ENCODE measurements at places on chromosomes 12 and 14.

GRCh38 chr14:103273145-103273744, 60.8 kb upstream of the EIF5 start:
- DNase-seq = no peak

- DNase-seq = no peak
Measured at GRCh38 chr14:59852350-59852749, 18.2 kb downstream of the RTN1 start.

DNA sequence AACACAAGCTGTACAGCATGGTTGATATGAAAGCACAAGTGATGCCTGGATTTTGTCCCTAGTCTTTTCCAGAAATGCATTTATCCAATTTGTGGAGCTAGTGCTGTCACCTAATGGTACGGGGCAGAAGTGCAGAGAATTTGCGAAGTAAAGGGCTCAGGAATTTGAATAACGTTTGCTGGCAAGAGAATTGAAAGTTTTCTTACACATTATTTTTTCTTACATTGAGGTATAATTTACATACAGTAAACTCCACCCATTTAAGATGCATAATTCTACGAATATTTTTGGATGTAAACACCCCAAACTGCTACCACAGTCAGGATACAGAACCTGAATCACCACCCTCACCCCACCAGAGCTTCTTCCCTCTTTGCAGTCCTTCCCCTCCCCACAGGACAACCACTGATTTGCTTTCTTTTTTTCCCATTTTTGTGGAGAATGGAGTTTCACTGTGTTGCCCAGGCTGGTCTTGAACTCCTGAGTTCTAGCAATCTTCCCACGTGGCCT, 3.5 kb downstream of the AICDA start:
- DNase-seq = peak; percentile 48

DNA sequence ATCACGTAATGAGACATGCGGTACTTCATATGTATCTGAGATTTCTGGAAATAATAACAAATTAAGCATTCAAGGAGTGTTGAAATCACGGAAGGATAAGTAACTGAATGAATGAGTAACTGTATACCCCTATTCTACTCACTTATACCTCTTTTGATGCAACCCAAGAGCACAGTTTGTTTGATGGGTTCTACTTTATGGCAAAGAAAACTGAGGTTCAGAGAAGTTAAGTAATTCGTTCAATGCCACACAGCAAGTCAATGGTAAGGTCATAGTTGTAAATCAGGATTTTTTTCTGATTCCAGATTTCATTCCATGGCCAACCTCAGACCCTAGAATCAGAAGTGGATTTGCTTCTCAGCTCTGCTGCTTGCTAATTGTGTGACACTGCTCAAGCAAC, 544.5 kb upstream of the TBX3 start:
- DNase-seq = no peak

GRCh38 chr12:42761601-42762350, 172.2 kb upstream of the PRICKLE1 start:
- DNase-seq = no peak

All from KBM-7 (cell line).